ENCODE measurements at places on chromosomes 11 and 22.

GRCh38 chr11:34358728-34359547 lies 1.1 kb upstream of the ABTB2 start:
- peak; percentile 60 for DNase-seq

DNA sequence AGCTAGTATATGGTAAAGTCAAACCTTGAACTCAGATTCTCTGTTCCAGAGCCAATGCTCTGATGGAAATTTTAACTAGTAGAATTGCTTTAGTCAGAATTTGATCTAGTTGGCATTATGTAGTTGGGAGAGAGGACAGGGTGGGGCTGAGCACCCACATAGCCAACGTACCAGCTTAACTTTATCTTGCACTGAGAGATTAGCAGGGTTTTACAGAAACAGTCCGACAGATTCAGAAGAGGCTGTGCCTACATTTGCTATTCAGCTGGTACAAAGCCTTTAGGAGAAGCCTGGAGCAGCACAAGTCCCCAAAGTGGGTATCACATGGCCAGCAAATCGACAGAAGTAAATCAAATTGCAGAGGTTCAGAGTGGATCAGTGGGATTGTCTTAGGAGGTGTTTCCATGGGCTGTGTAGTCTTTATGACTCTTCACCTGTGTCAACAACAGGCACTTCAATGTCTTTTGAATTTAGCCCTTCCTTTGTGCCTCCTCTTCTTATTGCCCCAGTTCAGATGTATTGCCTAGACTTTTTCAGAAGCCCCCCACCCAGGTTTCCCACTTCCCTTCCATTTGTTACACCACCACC lies 7.3 kb upstream of the CSRP3 start:
- no peak for DNase-seq

- no peak for DNase-seq
Measured at GRCh38 chr11:95584180-95584579, 205.4 kb downstream of the FAM76B start.

- DNase-seq, result no peak
Measured at GRCh38 chr22:18113680-18114394, 3.2 kb downstream of the TUBA8 start.

DNA sequence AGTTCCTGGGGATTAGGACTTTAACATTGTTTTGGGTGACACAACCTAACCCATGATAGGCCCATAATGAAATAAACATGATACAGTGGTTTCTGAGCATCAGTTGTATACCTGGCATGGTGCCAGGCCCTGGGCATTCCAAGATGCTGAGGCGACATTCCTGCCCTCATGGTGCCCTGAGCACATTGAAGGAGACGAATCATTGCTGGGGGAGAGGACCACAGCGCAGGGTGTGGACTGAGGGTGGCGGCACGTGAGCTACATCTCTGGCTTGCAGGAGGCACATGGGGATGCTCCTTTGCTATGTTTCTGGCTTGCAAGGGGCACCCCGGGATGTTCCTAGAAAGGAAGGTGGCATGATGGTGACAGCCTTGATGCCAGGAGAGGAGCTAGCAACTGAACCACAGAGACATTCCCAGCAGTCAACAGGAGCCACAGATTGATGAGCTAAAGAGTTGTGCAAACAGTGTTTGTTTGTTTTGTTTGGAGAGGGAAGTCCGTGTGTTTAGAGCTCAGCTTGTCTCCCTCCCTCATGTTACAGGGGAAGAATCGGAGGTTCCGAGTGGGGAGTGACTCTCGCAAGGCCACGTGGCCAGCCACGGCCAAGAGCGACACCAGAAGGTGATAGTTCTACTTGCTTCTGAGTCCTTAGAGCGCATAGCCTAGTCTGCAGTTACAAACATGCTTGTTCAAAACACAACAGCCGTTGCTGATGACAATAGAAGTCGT lies 106.4 kb downstream of the MIAT start:
- no peak for DNase-seq

- no peak for DNase-seq
Measured at GRCh38 chr11:13717331-13717730, 48.9 kb downstream of the FAR1 start.

DNA sequence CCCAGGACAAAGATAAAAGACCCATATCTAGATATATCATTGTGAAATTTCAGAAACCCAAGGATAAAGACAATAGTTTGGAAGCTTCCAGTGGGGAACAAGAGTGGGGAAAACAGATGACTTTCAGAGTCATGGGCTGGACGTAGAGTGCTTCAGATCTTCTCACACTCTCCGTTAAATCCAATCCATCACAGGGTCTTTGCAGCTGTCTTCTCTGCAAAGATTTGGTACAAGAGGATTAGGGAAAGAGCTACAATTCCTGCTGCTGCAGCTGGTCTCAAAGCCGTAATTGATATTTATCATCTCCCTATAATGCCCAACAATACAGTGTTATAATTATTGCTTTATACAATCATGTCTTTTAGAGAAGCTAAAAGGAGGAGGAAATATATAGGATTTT lies 63.4 kb upstream of the CLPB start:
- no peak for DNase-seq

DNA sequence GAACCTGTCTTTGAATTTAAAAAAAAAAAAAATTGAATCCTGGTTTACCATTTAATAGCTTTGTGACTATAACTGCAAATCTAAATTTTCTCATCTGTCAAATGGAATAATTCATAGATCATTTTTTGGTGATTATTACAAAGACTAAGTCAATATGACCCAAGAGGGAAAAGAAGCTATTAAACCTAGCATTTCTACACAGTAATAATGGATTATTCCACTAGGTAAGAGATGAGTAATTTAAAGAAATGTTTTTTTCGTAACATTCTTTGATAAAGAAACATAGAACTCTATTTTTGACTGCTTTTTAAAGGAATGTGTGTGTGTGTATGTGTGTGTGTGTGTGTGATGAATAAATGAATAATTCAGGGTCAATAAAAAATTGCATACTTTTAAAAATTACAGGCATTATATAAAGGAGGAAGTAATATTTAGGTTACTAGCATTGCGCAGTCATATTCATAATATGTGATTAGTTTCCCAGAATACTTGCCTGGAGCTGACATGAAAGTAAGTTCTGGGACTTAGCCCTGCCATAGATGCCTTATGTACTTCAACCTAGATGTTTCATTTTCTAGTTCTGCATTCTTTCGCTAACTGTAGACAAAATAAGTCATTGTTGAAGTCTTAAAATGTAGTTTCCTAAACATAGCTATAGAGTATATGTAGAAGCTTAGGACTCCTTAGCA lies 72.9 kb downstream of the TMEM135 start:
- DNase-seq, result no peak

GRCh38 chr22:26568207-26568706 lies 21.7 kb downstream of the TPST2 start:
- DNase-seq, result no peak

DNA sequence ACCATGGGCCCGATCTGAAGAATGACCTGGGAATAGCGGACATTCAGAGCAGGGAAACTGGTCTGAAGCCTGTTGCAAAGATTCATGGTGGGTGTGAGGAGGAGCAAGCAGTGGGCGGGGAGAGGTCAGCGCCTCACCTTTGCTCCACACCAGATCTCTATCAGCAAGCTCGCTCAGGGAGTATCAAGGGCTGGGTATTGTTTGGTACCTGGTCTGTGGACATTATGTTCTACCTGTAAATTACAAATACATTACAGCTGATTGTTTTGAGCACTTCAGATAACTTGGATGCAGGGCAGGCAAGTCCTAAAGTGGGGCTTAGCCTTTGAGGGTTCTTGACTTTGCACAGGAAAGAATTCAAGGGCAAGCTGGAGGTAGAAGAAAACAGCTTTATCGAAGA lies 10.8 kb upstream of the SEC14L4 start:
- DNase-seq, result no peak

DNA sequence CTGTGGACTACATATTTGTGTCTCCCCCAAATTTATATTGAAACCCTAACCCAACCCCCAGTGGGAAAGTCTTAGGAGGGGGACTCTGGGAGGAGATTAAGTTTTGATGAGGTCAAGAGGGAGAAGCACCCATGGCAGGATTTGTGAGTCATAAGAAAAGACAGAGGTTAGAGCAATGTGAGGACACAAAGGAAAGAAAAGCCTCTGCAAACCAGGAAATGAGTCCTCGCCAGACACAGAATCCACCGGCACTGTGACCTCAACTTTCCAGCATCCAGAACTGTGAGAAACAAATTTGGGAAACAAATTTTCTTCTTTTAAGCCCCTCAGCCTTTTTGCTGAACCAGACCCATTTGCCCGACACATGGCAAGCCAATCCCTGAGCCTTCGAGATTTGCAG lies 397.0 kb downstream of the NTM start:
- DNase-seq, result no peak

DNA sequence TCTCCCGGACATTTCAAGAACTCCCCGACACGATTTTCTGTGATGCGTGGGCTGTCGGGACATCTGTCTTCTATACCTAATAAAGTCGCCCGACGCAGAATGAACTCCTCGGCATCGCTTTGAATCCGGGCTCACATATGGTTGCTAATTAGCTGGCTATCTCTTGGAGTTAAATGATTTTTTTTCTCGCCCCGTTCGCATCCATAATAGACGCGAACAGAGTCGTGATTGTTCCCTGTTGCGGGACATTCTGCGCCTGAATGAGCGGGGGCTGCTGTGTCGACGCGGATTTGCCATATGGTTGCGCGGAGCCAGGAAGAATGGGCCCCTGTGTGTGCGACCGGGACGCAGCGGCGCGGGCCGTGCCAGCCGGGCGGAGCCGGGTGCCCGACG lies 16.4 kb downstream of the CDKN1C start:
- DNase-seq, result no peak

DNA sequence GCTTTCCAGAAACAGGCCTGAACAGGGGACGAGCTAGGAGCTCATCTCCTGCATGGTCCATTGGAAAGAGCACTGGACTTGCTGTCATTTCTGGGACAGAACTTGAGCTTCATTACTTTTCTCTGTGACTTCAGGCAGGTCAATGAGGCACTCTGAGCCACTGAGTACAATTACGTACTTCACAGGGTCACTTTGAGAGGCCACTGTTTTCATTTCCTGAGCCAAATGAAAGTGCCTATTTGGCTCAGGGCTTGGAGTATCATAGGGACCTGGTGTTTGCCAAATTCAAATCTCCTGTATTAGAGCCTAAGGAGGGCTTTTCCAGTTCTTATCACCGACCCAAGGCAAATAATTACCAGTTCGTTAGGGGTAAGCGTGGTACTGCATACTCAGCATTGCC lies 319.3 kb downstream of the CADM1 start:
- DNase-seq, result no peak

- DNase-seq, result no peak
Measured at GRCh38 chr11:110912437-110912836, 200.2 kb upstream of the ARHGAP20 start.

- peak; percentile 33 for DNase-seq
Measured at GRCh38 chr22:30221121-30221992, 25.2 kb downstream of the LIF start.

DNA sequence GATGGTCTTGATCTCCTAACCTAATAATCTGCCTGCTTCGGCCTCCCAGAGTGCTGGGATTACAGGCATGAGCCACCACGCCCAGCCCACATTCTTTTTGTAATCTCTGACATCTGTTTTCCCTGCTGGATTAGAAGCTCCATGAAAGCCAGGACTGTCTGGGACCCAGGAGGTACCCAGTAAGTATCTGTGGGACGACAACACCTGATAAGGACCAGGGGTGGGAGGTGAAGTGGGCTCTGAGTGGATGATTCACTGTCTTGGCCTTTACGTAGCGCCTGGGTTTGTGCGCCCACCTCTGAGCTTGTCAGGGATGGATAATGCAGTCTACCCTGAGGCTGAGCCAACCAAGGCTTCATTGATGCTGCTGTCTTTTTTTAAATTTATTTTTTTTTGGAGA lies 118.8 kb downstream of the ABTB2 start:
- no peak for DNase-seq

- DNase-seq, result no peak
Measured at GRCh38 chr22:38628444-38628843, 27.7 kb downstream of the FAM227A start.

DNA sequence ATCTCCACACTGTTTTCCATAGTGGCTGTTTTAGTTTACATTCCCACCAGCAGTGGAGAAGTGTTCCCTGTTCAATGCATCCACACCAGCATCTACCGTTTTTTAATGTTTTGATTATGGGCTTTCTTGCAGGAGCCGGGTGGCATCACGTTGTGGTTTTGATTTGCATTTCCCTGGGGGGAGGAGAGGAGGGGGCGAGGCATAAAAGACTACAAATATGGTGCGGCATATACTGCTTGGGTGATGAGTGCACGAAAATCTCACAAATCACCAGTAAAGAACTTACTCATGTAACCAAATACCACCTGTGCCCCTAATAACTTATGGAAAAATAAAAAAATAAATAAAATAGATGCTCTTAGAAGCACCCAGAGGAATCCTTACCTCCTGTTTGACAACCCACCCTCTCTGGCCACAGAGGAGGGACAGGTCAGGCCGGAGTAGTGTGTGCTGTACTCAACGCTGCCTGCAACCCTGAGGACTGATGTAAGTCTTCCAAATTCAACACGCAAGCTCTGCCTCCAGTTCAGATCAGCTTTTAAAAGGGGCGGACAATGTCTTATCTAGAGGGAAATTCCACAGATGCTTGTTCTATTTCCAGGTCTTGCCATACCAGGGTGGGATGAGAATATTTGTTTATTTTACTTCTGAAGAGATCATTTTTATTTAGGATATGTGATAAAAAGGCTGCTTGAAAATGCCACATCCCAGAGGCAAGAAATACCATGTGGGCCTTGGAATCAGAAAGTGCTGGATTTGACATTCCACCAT lies 329.6 kb upstream of the B3GAT1 start:
- no peak for DNase-seq

Data from activated CD4-positive, alpha-beta T cell treated with anti-CD3 and anti-CD28 coated beads for 24 hours (primary cell).